Naive thymus-derived CD4-positive, alpha-beta T cell (primary cell): ENCODE measurements at places on chromosomes 2 and 18. TPM values are rescaled to one million over a fixed set of nuclear protein-coding genes. Genes with fewer than 3 reads are reported as not detected.

DNA sequence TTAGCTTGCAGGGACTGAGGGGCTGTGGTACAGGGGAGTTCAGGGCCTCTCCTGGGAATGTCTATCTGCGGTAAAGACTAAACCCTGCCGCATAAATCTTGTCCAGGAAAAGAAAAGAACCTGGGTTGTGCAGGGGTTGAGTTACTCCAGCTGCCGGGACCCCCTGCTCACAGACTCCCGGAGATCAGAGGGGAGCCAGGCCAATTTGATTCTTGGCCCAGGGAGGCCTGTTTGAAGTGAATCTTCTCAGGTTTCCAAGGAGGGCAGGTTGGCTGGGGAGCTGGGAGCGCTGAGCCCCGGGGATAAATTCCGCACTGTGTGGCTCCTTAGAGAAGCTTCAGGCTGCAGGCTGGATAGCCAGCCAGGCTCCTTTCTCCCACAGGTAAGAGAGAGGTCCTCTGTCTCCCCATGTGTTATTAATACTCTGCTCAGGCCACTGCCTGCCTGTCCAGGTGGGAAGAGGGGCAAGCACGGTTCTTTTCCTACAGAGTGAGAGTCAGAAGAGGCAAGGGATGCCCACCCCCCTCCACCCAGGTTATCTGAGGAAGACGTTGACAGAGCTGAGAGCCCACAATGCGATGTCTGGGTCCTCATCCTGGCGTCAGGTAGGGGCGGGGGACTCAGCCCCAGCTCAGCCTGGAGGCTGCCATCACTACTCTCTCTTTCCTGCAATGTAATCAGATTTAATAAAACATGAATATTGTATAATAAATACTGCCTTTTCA lies 82.7 kb downstream of the LONRF2 start:
- DNase-seq, result no peak
- no peaks in the 10 kb centered on the region for H3K27me3 ChIP-seq
- no peaks in the 10 kb centered on the region for H3K36me3 ChIP-seq
- H3K4me3 ChIP-seq, result no peak overlapping the region
- no peak overlapping the region for H3K27ac ChIP-seq

GRCh38 chr2:70089983-70090525 lies 2.8 kb downstream of the PCBP1 start:
- H3K4me3 ChIP-seq, result peak overlapping the region; percentile 71
- DNase-seq, result no peak
- H3K27me3 ChIP-seq, result no peaks in the 10 kb centered on the region
- peak overlapping the region; percentile 100 for H3K27ac ChIP-seq
- H3K4me1 ChIP-seq, result peaks cover 47% of the 10 kb centered on the region

GRCh38 chr2:113233593-113234550 lies 44.8 kb downstream of the PAX8 start:
- no peak overlapping the region for H3K4me3 ChIP-seq
- no peaks in the 10 kb centered on the region for H3K36me3 ChIP-seq
- H3K4me1 ChIP-seq, result peaks cover 4% of the 10 kb centered on the region
- H3K27ac ChIP-seq, result no peak overlapping the region
- no peak for DNase-seq

- DNase-seq, result no peak
- no peaks in the 10 kb centered on the region for H3K4me1 ChIP-seq
- H3K4me3 ChIP-seq, result no peak overlapping the region
- H3K36me3 ChIP-seq, result no peaks in the 10 kb centered on the region
- H3K27me3 ChIP-seq, result no peaks in the 10 kb centered on the region
Measured at GRCh38 chr2:48601349-48601748, 16.3 kb upstream of the GTF2A1L start.

DNA sequence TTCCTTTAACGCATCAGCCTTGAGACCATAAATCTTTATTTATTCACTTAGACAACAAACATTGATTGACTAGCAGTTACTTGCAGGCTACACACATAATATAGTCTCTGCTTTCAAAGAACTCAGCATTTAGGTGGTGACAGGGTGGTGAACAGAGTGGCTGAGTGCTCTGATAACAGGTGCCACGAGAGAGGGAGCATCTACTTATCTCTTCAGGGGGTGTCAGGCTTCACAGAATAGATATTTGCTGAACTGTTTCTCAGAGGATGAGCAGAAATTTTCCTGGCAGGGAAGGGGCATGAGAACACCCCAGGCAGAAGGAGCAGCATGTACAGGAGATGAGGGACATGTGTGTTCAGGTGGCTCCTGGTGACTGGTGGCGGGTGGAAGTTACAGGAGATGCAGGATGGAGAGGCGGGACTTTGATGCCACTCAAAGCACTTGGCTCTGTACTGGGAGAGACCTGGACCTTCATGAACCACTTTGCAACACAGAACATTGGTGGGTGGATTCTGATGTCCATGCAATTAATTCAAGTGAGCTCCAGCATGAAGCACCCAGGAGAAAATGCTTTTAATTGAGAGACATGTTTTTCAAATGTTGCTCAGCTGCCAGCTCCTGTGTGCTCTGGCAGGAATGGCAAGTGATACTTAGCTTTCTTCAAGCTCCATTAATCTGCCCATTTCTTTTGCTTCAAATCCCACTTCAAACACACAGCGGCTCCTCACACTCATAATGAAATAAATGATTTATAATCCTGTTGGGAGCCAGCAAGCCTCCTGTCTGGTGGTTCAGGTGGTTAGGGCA lies 248.9 kb downstream of the MYCN start:
- H3K4me3 ChIP-seq, result no peak overlapping the region
- no peak for DNase-seq
- no peaks in the 10 kb centered on the region for H3K27me3 ChIP-seq
- H3K27ac ChIP-seq, result no peak overlapping the region
- no peaks in the 10 kb centered on the region for H3K4me1 ChIP-seq
- no peaks in the 10 kb centered on the region for H3K36me3 ChIP-seq

GRCh38 chr2:70118798-70119454 lies 31.6 kb downstream of the PCBP1 start:
- peaks cover 19% of the 10 kb centered on the region for H3K4me1 ChIP-seq
- no peaks in the 10 kb centered on the region for H3K27me3 ChIP-seq
- H3K27ac ChIP-seq, result no peak overlapping the region
- no peak for DNase-seq
- H3K36me3 ChIP-seq, result no peaks in the 10 kb centered on the region

Gene C2orf66
- polyA plus RNA-seq, result not detected

DNA sequence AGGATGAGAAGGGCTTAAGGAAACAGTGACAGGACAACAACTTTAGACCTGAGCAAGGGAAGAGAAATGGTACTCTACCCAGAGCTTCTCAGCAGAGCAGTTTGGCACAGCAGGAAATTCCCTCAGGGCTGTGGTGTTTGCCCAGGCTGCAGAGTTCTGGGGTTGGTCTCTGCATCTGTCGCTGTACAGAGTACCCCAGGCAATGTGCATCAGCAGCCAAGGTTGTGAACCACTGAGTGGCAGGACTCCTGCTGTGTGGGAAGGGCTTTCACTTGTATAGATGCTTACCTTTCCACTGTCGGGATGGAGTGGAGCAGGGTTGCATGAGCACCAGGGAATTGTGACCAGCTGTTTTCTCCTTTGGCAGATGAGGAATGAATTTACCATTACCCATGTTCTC lies 21.2 kb downstream of the STAMBP start:
- DNase-seq, result no peak
- H3K4me1 ChIP-seq, result no peaks in the 10 kb centered on the region
- no peak overlapping the region for H3K27ac ChIP-seq
- H3K36me3 ChIP-seq, result peaks cover 16% of the 10 kb centered on the region
- no peaks in the 10 kb centered on the region for H3K27me3 ChIP-seq
